ENCODE measurements at places on chromosomes 13 and 19.
A peak's percentile ranks its signal among the peaks of the same experiment; 100 is the strongest.

GRCh38 chr19:3403489-3404323 is 37.3 kb downstream of the NFIC start:
- DNase-seq, result no peak

GRCh38 chr13:21079761-21080592 is 18.6 kb upstream of the LATS2 start:
- DNase-seq, result no peak

GRCh38 chr13:66624302-66624701 is 605.8 kb downstream of the PCDH9 start:
- DNase-seq, result no peak

GRCh38 chr13:111661052-111661451 is 340.6 kb downstream of the TEX29 start:
- no peak for DNase-seq

GRCh38 chr19:4430760-4431159 is 26.8 kb downstream of the UBXN6 start:
- no peak for DNase-seq

GRCh38 chr13:83215627-83216026 is 666.6 kb downstream of the SLITRK1 start:
- no peak for DNase-seq

- DNase-seq, result no peak
Measured at GRCh38 chr19:12763100-12763499, 11.5 kb downstream of the BEST2 start.

- no peak for DNase-seq
Measured at GRCh38 chr19:45575216-45575615, 9.4 kb downstream of the OPA3 start.

GRCh38 chr19:940591-941291 is 14.9 kb downstream of the ARID3A start:
- peak; percentile 67 for DNase-seq

GRCh38 chr13:49315756-49316482 is 68.2 kb downstream of the CDADC1 start:
- DNase-seq, result no peak

GRCh38 chr19:6480848-6481415 is 655 bp downstream of the DENND1C start:
- DNase-seq, result peak; percentile 35

DNA sequence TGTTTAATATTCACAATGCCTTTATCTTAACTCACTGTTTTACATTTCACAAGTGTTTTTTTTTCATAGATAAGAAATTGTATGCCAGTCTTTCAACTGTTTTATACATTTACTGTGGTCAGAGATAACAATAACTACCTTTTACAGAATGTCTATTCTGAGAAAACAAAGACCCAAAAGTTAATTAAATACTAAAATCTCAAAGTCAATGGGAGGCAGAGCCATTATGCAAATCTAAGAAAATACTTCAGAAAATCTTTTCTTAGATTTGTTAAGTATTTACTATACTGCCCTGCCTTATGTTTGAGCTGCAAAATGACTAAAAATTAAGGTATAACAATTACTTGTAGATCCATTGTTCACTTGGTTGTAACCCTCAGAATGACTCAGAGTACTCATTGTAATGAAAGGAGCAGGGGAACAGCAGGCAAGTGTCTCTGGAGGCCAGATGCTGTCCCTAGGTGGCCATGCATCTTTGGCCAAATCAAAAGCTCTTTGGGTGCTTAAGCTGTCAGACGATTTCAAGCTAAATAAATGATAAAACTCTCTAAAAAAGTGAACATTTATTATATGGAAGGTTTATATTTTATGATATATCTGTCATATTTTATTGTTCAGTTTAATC is 770.1 kb upstream of the PCDH20 start:
- DNase-seq, result no peak

DNA sequence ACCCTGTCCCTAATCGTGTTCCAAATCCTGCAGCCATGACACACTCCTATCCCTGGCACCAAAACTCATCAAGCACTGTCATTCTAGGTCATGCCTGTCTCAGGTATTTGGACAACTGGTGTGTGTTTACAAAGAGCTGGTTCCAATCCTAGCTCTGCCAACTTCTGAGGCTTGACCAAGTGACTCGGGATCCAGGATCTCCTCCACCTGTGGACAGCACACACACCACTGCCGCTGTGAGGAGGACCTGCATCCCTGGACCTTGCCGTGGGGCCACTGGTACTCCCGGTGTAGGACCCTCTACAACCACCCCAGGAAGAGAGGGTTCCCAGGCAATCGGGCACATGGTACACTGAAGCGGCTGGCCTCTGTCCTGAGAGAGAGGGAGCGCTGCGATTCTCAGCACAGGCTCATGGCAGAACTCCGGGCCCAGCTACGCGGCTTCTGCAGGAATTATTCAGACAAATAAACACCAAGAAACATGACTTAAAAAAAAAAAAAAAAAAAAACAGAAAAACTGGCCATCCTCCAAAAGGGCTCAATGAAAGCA is 20.4 kb downstream of the MLLT1 start:
- no peak for DNase-seq

- DNase-seq, result no peak
Measured at GRCh38 chr19:50465986-50466705, 10.2 kb upstream of the EMC10 start.

DNA sequence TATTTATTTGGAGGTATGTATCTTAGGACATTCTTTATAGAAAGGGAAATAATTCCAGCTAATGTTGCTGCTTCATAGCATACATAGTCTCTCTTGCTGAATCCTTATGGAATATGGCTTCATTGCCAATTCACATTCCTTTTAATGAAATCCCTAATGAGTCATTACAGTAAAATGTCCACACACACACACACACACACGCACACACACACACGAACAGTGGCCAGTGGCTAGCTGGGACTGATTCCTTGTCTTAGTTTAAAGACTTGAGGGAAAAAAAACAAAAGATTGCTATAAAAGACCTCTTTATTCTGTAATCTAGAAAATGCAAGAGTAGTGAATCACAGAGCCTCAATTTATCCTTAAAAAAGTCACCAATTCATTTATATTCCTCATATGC is 301.6 kb downstream of the SLITRK6 start:
- DNase-seq, result no peak

DNA sequence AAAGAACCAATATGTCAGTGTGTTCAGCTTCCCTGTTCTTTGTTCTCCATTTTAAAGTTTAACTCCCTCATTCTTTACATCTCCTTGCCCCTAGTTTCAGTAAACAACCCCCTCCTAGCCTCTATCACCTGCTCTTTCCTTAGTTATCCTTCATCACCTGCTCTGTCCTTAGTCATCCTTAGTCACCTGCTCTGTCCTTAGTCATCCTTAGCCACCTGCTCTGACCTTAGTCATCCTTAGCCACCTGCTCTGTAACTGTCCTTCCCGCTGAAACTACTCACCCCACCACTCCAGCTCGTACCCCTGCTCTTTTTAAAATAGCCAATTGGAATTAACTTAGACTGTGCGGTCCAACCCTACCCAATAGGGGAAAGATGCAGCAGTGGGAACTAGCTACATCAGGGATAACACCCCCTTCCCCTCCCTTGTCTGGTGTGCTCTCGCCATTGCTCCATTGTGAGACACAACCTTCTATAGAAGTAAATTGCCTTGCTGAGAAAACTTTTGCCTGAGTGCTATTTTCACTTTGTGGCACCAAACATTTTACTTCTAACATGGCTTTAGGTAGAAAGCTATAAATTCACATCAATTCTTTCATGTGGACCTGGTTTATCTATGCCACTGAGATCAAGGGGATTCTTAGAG is 16.2 kb downstream of the EDNRB start:
- DNase-seq, result no peak

DNA sequence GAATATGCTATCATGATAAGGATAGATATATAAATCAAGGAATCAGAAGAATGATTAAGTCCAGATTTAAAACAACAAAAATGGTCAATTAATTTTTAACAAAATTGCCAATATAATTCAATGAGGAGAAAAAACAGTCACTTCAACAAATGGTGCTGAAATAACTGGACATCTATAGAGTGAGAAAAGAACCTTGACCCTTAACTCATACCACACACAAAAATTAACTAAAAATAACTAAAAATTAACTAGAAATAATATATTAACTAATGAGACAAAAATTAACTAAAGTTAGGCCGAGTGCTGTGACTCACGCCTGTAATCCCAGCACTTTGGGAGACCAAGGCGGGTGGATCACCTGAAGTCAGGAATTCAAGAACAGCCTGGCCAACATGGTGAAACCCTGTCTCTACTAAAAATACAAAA is 9.5 kb downstream of the LGALS7 start:
- DNase-seq, result no peak

GRCh38 chr19:18610245-18610555 is 2.5 kb upstream of the TMEM59L start:
- no peak for DNase-seq

GRCh38 chr19:5333581-5334365 is 6.8 kb downstream of the PTPRS start:
- DNase-seq, result no peak

- no peak for DNase-seq
Measured at GRCh38 chr13:40120288-40120687, 464.8 kb downstream of the COG6 start.

GRCh38 chr13:35255241-35255640 is 221.2 kb downstream of the MAB21L1 start:
- DNase-seq, result no peak

DNA sequence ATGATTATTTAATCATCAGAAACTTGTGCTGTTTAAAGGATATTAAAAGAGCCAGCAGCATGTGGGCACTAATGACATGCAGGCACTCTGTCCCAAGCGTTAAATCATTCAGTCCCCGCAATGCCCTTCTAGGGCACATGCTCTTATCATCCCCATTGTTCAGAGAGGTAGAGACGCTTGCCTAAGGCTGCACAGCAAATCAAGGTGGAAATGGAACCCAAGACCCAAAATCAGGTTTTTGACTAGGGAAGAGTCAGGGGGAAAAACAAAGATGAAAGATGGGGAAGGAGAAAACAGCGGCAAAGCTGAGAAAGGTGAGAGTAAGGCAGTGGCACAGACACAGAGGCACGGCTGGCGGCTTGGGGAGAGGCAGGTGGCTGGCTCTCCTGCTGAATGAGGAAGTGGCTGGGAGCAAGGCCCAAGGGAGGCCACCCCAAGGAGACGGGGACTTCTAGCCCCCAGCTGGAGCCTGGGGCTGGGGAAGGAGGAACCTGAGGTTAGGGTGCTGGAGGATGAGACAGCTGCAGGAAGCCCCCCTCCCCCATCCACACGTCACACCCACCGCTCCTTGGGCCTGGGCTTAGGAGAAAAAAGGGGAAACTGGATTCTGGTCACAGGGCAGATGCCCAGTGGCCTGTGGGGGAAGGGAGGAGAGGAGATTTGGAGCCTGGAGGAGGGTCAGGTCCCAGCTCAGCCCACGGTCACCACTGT is 1.0 kb upstream of the TYROBP start:
- DNase-seq, result no peak

DNA sequence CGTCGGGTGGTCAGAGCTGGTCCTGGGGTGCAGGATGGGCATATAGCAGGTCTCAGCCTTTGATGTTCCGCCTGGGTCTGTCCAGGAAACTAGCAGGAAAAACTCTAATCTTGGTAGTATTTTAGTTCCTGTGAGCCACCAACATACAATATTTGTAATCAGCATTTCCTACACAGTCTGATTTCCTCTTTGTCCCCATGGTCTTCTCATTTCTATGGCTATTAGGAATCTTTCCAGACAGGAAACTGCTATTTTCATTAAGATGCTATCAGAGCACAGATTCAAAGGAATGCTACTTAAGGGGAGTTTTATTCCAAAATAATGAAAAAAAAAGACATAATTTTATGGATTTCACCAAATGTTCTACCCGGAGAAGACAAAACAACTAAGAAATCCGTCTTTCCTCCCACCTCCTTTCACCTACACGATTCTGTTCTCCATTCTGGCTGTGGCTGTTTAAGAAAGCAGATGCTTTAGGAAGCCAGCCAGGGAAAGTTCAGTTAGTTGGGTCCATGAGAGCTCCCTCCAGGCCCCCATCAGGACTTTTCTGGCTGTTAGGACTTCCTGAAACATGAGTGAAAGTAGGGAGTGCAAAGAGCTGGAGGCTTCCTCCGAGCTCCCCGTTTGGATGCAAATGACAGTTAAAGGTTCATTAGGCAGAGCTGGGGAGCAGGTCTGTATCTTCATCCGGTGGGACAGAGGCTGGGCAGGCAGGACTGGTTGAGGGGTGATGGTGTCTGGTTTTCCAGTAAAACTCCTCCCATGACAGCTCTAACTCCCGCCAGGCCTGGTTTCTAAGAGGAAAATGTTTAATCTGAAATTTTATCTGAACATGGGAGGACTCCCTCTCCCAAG is 36.3 kb downstream of the SHISA2 start:
- no peak for DNase-seq

DNA sequence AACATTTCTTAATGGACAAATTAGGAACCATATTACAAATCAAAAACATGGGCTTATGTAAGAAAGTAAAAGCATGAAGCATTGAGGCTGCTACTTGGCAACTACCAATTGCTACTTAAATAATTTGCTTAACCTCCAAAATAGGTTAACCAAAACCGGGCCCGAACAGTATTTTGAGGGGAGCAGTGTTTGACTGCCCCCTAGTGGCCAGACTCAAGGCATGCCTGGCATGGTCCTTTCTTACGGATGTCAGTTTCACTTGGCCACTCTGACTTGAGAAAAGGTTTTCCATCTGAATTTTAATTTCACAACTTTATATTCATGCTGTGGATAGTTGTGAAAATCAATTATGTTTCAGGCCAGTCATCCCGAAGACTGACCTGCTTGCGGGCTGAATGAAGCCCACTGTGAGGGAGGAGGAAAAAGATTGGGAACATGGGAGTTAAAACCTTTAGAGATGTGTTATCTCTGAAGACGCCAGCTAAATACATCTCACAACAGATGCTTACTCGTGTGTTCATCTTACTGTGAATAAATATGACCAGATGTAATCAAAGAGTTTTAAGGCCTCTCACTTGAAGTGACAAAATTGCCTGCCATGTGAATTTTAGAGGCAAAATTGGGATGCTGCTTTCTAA is 2.9 kb downstream of the RXFP2 start:
- peak; percentile 55 for DNase-seq

GRCh38 chr19:5225486-5226345 is 114.9 kb downstream of the PTPRS start:
- DNase-seq, result peak; percentile 15

GRCh38 chr19:1016647-1017114 is 4.2 kb downstream of the TMEM259 start:
- no peak for DNase-seq

- no peak for DNase-seq
Measured at GRCh38 chr19:38130399-38130798, 93.6 kb downstream of the DPF1 start.

DNA sequence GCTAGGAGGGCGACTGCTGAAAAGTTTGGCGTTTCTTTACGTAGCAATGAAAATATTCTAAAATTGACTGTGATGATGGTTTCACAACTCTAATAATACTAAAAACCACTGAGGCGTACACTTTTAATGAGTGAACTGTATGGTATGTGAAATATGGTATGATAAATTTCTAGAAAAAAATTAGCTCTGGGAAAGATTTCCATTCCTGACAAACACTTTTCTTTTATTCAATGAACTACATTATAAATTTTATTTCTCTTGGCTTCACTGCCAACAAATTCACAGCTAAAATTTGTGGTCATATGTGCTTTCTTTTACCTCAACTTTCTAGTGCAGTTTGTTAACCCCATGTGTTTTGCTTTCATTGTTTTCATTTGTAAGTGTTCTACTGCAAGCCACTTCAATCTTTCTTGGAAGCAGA is 11.1 kb downstream of the ZC3H13 start:
- no peak for DNase-seq
